ENCODE measurements at places on chromosomes 13 and 19.

GRCh38 chr13:114249077-114249476 lies 14.4 kb downstream of the CDC16 start:
- DNase-seq = no peak

- no peak for DNase-seq
Measured at GRCh38 chr13:73189776-73190175, 131.0 kb downstream of the KLF5 start.

DNA sequence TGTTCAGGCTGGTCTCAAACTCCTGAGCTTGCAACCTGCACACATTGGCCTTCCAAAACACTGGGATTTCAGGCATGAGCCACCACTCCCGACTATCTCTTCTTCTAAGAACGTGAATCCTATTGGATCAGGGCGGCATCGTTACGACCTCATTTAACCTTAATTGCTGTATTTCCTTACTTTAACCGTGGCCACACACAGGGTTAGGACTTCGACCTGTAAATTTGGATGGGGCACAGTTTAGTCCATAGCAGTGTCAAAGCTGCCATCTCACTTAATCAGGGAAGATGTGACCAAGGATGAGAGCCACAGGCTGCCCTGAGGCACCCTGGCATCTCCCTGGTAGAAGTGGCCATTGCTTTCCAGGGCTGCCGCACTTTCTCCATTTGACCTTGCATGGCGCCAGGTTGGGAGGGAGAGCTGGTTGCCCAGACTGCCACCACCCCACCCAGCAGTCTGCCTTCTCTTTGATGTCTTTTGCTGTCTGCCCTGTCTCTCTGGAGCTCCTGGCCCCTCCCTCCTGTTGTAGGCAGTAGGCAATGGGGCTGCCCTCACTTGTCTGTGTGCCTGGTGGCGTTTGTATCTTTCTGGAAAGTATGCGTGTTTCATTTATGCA lies 141.3 kb upstream of the RNF113B start:
- DNase-seq = no peak

- no peak for DNase-seq
Measured at GRCh38 chr19:41323430-41324125, 13.6 kb downstream of the CCDC97 start.

GRCh38 chr13:67052550-67053490 lies 177.3 kb downstream of the PCDH9 start:
- no peak for DNase-seq

- DNase-seq = no peak
Measured at GRCh38 chr19:48953990-48954594, 583 bp upstream of the BAX start.

- DNase-seq = no peak
Measured at GRCh38 chr19:1094655-1094977, 559 bp downstream of the POLR2E start.

GRCh38 chr13:75418186-75418843 lies 63.7 kb downstream of the TBC1D4 start:
- no peak for DNase-seq

DNA sequence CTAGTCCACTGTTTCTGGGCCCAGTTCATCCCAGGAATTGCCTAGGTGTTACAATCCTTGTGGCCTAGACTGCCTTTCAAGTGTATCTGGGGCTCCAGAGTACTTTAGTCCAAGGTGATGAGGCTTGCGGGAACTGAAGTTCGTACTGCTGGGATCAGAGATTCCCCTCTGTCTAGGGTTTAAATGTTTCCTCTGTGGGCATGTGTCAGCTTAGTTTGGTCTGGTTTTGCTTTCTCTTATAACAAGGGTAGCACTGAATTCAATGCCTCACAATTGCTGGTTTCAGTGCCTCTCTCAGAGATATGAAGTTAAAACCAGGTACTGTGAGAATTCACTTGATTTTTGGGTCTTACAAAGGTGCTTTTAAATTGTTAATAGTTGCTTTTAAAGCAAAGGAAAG lies 30.8 kb downstream of the RGCC start:
- no peak for DNase-seq

GRCh38 chr13:88031980-88032559 lies 360.9 kb downstream of the SLITRK5 start:
- DNase-seq = no peak

GRCh38 chr13:52869621-52870020 lies 21.2 kb upstream of the PCDH8 start:
- no peak for DNase-seq

DNA sequence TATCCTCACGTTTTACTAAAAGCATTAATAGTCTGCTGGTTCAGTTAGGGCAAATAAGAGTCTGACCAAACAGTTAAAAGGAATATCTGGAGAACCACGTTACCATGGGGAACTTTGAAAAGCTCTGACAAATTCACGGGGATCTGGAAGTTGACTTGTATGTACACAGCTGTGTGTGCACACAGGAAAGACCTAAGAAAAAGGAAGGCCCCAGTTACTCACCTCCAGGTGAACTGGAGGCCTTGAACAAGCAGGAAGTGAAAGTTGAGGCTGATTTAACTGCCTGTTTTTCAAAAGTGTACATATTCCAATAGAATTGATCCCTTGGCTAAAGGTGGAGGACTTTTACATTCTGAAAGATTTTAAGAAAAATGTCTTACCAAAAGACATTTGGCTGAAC lies 1891.6 kb upstream of the PCDH20 start:
- no peak for DNase-seq

- DNase-seq = no peak
Measured at GRCh38 chr13:85009447-85009846, 789.8 kb downstream of the SLITRK6 start.

- DNase-seq = no peak
Measured at GRCh38 chr13:30156826-30157615, 150.3 kb downstream of the KATNAL1 start.

DNA sequence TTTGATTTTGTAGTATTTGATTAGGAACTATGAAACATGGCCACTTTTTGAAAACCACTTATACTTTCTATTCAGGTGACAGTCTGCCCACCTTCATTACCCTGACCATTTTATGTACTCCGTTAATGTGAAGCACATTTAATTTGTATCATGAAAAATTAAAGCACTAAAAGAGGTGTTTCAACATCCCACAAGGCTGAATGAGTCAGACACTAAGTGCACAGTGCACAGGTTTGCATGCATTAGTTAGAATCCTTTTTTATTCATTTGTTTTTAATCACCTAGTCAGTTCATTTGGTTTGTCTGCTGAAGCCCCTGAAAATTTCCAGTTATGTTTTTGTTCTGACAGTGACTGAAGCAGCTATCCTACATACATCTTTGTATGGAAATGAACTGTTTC lies 271.0 kb downstream of the SLITRK5 start:
- DNase-seq = no peak

GRCh38 chr13:72700509-72700908 lies 26.9 kb downstream of the MZT1 start:
- DNase-seq = no peak

- no peak for DNase-seq
Measured at GRCh38 chr19:41577144-41577830, 1.3 kb downstream of the CEACAM21 start.

GRCh38 chr13:21738630-21739029 lies 67.8 kb downstream of the FGF9 start:
- DNase-seq = no peak

GRCh38 chr19:20077791-20078463 lies at the start of gene ZNF90:
Gene ZNF90 (plus strand): TSS chr19:20078000. CDS start chr19:20078133, 133 bp downstream.
- peak; percentile 76 for DNase-seq

GRCh38 chr19:46756544-46756888 lies 10.3 kb upstream of the STRN4 start:
- DNase-seq = no peak

GRCh38 chr13:48188601-48189000 lies 44.4 kb upstream of the ITM2B start:
- no peak for DNase-seq

- no peak for DNase-seq
Measured at GRCh38 chr19:35904311-35905068, 2.2 kb downstream of the HCST start.

DNA sequence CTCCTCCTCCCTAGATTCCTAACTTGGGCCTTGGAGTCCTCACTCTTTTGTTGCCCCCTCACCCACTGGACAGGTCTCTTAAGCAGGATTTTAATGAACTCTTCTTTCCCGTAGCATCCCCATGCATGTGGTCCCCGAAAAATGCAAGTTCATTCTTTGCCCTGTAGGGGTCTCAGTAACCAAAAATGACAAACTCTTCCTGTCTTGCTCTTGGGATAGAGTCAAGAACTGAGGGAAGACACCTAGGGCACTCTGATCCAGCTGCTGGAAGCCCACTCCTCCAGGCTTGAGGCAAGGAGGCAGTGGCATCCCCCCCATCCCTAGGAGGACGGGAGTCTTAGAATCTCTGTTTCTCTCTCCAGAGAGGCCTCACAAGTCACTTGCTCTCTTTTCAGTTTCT lies 987.0 kb downstream of the DIAPH3 start:
- DNase-seq = peak; percentile 12
